Kasumi-1 (cell line): ENCODE measurements at places on chromosomes 5 and 9.

- no peak for DNase-seq
These were observed 1.3 kb upstream of the SUSD3 start for GRCh38 chr9:93057042-93057702.

DNA sequence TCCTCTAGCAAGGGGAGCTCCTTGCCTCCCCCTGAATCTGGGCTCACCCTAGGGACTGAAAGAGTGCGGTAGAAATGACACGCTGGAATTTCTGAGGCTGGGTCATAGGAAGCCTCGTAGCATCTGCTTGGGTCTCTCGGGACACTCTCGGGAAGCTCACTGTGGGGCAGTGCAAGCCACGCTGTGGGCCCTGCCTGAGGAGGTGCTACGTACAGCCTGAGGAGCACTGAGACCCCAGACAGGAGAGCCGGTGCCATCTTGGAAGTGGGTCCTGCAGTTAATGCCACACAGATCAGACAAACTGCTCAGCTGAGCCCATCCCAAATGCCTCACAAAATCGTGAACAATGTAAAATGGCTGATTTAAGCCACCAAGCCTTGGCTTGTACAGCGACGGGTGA is 1.8 kb downstream of the MRPL36 start:
- no peak for DNase-seq

DNA sequence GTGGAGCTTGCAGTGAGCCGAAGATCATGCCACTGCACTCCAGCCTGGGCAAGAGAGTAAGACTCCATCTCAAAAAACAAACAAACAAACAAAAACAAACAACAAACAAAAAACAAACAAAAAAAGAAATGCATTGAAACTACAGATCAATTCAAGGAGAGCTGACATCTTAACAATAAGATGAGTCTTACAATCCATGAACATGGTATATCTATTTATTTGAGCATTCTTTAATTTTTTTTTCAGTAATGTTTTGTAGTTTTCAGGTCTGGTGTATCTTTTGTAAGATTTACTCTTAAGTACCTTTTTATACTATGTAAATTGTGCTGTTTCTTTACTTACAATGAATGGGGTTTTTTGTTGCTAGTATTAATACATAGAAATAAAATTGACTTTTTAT is 140.1 kb upstream of the DAPK1 start:
- no peak for DNase-seq

DNA sequence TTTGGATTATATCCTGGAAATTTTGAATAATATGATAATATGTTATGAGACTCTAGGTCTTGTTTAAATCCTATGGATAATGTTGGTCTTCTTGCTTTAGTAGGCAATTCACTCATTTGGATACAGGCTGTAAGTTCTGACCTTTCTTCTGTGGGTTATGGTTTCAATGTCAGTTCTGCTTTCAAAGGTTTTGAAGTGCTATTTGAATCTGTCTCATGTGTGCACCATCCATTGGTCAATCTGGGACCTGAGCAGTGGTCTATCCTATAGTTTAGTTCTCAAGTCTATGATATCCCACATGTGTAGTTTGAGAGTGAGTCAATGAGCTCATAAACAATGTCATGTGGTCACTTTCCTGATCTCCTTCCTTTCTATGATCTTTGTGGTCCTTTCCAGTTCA is 94.4 kb downstream of the RMI1 start:
- DNase-seq, result no peak

GRCh38 chr5:124302533-124302932 is 443.9 kb downstream of the ZNF608 start:
- DNase-seq, result no peak

DNA sequence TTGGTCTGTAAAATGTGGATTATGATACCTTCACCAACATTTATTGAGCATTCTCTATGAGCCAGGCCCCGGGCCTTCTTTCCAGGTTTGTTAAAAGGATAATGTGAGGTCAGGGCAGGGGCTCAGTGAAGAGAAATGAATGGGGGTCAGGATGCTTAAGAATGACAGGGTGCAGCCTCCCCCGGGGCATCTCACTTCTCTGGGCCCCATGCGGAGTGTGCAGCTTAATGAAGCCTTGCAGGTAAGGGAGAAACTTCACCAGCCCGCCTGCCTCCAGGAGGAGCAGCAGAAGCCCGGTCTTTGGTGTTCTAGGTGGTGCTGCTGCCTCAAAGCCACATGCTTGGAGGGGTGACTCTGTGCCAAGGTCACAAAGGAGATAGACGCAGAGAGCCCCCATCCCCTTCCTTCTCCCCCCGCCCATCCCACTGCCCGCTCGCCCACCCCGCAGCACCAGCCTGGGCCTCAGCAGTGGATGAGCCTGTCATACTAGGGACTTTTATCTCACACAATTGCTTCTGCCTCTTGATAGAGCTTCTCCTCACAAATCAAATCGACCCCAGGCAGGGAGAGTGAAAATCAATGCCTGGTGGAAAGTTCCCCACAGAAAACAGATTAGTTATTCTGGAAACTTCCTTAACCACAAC is 244.8 kb downstream of the PBX3 start:
- no peak for DNase-seq

- DNase-seq, result no peak
These were observed 15.3 kb downstream of the ASPN start for GRCh38 chr9:92467041-92467440.

DNA sequence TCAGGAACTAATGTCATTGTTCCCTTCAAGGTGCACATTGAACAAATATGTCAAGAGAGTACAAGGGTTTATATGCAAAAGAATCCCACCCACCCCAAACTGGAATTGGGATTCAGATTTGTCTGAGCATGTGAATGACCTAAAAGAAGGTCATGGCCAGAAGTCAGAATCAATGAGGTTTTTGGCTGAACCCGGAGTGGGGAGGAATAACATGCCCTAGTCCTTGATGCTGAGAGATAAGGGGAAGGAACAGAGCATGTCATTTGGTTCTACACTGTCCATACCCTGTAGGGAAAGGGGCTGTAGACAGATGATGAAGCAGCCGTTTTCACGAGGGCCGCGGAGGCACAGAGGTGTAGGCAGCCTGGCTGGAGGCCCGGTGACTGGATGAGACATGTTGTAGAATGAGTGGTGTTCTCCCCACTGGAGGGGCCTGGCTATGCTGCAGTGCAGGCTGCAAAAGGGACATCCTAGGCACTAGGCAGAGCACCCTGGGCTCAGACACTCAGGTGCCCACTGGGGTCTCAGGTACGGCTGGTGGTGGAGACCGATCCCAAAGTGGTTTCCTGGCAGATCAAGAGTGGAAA is 65.9 kb downstream of the ZFAND5 start:
- no peak for DNase-seq
